Activated CD4-positive, alpha-beta T cell treated with anti-CD3 and anti-CD28 coated beads for 24 hours (primary cell): ENCODE measurements at places on chromosomes 7 and 10.

- DNase-seq = no peak
These were observed 13.2 kb upstream of the FAM107B start for GRCh38 chr10:14787938-14788337.

DNA sequence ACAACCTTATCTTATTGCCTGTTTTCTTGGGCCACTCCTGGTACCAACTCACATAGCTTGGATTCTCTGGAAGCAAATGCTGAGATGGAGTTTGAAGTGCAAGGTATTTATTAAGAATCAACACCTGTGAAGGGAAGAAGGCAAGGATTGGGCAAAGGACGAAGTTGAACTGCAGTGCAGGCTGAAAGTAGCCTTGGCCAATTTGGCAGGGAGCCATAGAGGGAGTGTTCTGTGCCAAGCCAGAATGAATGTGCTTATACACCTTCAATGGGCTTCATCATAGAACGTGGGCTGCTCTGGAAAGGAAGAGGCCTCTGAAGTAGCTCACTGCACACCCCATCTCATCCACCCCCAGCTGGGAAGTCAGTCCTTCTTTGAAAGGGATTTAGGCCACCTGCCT lies 79.8 kb upstream of the IFRD1 start:
- DNase-seq = no peak

- no peak for DNase-seq
These were observed 80.7 kb upstream of the SEC61G start for GRCh38 chr7:54839575-54840213.

- no peak for DNase-seq
These were observed 86.9 kb downstream of the UBE2H start for GRCh38 chr7:129865925-129866201.

GRCh38 chr7:38512291-38512690 lies 118.9 kb downstream of the AMPH start:
- no peak for DNase-seq

DNA sequence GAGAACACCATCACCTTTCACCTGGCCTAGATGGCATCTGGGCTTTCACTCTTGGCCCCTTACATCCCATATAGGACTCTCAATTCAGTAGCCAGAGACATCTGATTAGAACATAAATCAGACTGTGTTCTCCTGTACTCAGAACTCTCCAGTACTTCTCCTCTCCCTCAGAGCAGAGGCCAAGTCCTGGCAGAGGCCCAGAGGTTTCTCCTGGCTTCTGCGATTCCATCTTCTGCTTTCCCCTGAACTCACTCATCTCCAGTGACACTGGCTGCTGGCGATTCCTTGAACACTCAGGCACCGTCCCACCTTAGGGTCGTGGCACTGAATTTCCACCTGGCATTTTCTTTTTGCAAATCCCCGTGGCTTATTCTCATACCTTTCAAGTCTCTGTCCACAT lies 4.9 kb upstream of the NEUROD6 start:
- no peak for DNase-seq

GRCh38 chr10:12509016-12509793 lies 159.9 kb downstream of the CAMK1D start:
- no peak for DNase-seq

- DNase-seq = no peak
These were observed 36.5 kb upstream of the AP5Z1 start for GRCh38 chr7:4738711-4739527.

GRCh38 chr7:286266-286665 lies 3.7 kb upstream of the FOXL3 start:
- no peak for DNase-seq

- DNase-seq = no peak
These were observed 20.7 kb downstream of the NT5C3A start for GRCh38 chr7:33041631-33042428.

DNA sequence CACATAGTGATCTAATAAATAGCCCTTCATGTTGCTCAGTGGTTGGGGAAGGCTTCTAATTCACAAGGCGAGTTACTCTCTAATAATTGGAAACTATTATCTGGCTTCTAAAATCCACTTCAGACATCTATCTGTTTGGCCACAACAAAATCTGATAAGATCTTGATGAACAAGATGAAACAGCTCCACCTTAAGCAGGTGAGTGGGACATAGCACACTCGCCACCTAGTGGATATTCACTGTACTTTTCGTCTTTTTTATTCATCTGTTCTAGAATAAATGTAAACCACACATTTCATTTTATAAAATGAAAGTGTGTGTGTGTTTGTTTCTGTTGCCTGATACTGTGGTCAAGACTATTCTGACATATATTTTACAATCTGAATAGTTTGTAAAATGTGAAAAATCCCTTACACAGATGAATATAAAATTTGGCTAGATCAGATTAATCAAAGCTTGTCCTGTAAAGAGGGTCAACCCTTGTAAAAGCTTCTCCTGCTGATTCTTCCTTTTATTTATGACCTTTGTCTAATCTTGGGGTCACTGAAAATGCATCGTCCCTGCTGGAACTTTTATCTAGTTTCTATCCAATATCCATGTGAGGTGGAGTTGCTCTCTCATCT lies 26.5 kb upstream of the CNTNAP2 start:
- no peak for DNase-seq

GRCh38 chr10:8416192-8416701 lies 361.8 kb downstream of the GATA3 start:
- no peak for DNase-seq

DNA sequence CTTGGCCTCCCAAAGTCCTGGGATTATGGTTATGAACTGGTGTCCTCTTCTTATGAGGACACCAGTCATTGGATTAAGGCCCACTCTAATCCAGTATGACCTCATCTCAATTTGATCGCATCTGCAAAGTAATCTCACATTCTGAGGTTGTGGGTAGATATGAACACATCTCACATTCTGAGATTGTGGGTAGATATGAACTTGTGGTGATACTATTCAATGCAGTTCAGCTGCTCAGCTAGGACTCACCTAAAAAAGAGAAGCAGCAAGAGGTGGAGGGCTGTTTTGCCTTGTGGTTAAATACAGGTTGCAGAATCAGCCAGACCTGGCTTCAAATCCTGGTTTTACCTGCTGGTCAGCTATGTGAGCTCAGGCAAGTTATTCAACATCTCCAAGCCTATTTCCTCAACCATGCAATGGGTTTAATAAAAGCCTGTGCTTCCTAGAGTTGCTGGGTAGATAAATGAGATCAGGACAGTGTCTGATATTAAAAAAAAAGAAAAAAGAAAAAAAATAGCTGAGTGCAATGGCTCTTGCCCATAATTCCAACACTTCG lies 8.5 kb upstream of the BAG3 start:
- DNase-seq = no peak

- DNase-seq = no peak
These were observed 18.5 kb downstream of the STAM start for GRCh38 chr10:17662193-17663138.

DNA sequence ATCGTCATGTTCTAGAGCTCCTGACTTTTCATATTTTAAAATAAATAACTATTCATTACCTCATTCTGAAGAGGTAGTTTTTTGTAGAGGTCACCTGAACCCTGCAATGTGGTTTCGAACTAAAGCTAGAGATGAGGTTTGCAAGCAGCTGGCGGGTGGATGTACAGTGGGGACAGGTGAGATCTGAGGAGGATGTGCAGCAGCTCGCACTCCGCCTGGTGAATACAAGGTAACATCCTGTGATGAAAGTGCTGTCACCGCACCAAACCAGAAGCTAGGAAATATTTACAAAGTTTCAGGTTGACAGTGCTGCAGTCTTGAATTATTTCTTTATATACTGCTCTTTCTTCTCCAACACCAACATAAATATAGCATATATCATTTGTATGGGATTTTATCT lies 26.5 kb downstream of the NDUFB2 start:
- no peak for DNase-seq

DNA sequence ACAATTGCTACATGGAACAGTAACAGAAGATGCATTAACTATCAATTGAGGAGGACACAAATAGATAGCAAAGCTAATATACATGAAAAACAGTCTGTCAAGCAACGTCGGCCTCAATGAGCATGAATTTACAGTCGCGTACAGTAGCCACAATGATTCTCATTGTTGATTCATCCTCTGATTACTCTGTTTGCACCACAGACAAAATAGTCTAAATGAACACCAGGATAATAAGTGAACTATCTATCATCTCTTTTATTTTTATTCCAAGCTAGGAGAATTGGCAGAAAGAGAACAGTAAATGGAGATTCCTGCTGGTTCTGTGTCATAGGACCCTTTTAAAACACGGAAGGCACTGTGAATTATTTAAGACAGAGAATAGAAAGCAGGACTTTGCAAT lies 108.5 kb downstream of the EVX1 start:
- no peak for DNase-seq

GRCh38 chr10:26843736-26844135 lies 17.0 kb downstream of the ABI1 start:
- no peak for DNase-seq

GRCh38 chr7:95001815-95002561 lies 94.6 kb downstream of the PPP1R9A start:
- no peak for DNase-seq

DNA sequence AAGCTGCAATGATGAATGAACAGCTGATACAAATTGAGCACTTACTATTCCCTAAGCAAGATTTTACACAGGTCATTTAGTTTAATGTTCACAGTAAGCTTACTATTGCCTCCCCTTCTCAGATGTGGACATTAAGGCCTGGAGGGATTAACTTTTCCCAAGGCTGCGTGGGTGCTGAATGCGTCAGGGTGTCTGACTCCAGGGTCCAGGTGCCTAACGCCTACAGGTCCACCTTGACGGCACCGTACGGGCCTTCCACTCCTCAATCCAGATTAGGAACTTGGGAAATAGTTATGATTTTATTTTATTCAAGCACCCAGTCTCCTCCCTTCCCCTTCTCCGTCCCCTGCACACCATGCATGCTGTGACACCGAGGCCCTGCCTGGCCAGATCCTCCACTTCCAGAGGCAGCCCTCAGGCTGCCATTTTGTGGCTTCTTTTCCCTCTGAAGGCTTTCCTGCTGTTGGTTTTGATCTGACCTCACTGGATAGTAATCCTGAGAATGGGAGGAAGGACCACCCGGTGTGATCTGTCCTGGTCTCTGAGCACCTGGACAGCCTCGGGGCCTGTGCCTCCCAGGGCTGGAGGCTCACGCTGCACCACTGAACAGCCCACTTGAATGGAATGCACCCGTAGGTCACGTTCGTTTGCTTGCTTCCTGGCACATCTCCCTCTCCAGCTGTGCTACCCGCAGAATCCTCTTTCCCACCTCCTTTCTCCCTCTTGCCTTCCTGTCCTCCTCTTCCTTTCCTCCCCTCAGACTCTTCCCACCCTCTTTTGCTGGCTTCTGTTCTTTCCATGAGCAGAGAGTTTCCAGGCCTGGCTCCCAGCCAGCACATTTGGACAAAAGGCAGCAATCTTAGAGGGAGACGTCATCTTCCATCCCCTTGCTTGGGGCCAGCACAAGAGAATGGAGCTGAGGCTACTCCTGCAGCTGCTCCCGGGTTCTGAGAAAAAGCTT lies 14.4 kb downstream of the DENND2A start:
- no peak for DNase-seq

DNA sequence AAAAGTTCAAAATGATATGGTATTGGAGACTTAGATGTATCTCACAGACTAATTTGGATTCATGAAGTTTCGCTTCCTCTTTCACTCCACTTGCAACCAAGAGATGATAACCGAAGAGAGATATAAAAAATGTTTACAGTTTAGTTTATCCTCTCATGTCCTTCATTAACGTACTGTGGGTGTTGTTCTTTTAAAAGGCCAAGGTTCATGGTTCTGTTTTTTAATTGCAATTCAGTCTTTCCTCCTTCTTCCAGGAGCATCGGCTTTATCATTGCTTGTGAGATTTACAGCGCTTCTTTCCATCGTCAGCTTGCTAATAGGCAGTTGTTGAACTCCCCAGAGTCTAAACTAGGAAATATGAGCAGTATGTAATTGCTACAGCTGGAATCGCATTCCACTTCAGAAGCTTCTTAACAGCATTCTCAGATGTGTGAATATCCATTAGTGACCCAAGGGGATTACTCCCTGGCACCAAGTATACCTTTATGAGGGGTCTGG lies 75.9 kb upstream of the HGF start:
- no peak for DNase-seq

DNA sequence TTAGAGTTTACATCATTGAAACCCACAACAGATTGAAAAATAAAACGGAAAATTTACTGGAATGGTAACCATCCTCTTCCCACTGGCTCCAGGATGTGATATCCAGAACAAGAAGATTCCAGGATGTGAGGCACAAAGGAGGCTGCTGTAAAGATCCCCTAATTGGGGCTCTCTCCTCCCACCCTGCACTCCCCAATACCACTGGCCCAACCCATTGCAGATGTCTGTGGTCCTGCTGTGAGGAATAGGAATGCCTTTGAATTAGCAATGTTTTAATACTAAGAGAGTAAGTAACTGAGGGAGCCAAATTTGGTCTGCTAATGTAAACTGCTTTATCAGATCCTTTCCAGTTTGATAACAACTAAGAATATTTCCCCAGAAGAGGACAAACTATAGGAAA lies 225.9 kb upstream of the INHBA start:
- no peak for DNase-seq

DNA sequence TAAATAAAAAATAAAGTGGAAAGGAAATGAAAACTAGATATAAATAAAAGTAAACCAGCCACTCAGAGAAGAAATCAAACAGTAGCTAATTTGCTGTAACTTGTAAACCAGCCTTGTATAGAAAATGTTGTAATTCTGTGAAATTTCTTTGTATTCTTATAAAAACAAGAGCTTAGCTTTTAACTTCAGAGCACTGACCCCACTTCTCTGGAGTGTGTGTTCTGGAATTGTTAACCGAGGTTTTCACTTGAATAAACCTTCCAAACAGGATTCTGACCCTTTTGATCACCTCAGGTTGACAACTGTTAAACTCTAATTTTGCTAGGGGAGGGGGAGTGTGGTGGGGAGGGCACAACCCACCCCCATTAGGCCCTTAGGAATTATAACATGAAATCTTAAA lies 151.9 kb upstream of the TRIM24 start:
- no peak for DNase-seq

- no peak for DNase-seq
These were observed 14.4 kb upstream of the SEMA3A start for GRCh38 chr7:84209006-84209405.
